Activated CD4-positive, alpha-beta T cell treated with anti-CD3 and anti-CD28 coated beads, Interleukin-2, amount 10 ng/mL, durations not matched to agents 7 days and 5 days (primary cell): ENCODE measurements at places on chromosomes 11 and 22. TPM values are rescaled to one million over a fixed set of nuclear protein-coding genes. Genes with fewer than 3 reads are reported as not detected.

CST6 gene
- total RNA-seq, result not detected

SMTNL1 gene
- not detected for total RNA-seq

CSKMT gene
- 18.2 TPM for total RNA-seq

BBOX1 gene
- total RNA-seq, result not detected

KCNA4 gene
- not detected for total RNA-seq

DNA sequence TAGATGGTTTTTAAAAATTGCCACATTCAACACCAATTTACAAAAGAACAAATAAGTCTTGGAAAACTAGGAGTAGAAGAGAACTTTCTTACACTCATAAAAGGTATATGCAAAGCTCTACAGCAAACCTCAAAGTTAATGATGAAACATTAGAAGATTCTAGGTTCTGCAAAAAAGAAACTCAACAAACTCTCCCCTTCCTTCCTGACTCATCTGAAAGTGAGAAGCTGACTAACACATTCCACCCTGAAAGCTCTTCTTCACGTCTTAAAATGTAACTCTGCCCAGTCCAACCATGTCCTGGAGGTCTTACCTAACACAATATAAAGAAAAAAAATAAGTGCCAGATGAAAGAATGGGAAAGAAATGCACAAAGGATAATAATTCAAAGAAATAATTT, 218.9 kb upstream of the ISX start:
- DNase-seq, result no peak
- H3K4me1 ChIP-seq, result no peaks in the 10 kb centered on the region
- no peak overlapping the region for H3K4me3 ChIP-seq
- H3K27me3 ChIP-seq, result no peaks in the 10 kb centered on the region
- no peaks in the 10 kb centered on the region for H3K36me3 ChIP-seq

DNA sequence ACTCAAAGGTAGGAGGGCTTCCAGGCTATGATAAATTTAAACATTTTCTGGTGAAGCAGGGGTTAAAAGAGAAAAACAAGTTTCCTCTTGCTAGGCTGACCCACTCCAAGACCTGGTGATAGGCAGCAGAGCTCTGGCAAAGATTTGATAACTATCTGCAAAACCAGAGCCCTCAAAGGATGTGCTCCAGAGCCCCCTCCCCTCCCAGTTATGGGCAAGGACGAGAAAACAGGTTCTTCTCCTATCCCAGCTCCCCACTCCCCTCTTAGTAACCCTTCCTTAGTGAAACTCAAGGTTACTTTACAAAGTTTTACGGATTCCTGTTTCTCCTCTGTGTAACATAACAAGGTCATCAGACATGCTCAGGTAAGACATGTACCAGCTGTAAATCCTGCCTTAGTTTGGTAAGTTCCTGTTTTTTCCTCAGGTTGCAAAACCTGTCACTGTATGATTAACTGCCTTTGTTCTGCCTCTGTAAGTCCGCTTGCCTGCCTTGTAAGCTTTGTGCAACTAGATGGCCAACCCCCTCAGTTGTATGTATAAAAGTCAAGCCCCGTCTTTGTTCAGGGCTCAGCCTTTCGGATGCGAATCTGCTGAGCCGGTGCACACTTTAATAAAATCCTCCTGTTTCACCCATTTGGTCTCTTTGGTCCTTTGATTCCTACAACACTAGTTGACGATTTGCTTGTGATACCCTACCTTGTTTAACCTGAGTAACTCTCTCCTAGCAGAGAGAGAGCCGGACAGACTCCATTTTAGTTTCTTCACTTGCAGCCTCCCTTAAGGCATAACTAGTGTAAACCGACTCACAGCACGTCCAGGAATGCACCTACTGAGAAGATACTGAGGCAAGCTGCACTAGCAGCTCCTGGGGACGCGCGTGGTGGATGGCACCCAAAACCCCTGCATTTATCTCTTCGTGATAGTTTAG, 13.9 kb downstream of the APOBEC3H start:
- H3K36me3 ChIP-seq, result no peaks in the 10 kb centered on the region
- H3K4me1 ChIP-seq, result peaks cover 24% of the 10 kb centered on the region
- H3K27ac ChIP-seq, result no peak overlapping the region
- no peak for DNase-seq
- H3K27me3 ChIP-seq, result peaks cover 4% of the 10 kb centered on the region
- H3K4me3 ChIP-seq, result no peak overlapping the region

GRCh38 chr22:44445731-44446130, 52.3 kb downstream of the RTL6 start:
- no peaks in the 10 kb centered on the region for H3K36me3 ChIP-seq
- H3K4me1 ChIP-seq, result no peaks in the 10 kb centered on the region
- no peak overlapping the region for H3K4me3 ChIP-seq
- H3K27ac ChIP-seq, result no peak overlapping the region
- H3K27me3 ChIP-seq, result no peaks in the 10 kb centered on the region

DNA sequence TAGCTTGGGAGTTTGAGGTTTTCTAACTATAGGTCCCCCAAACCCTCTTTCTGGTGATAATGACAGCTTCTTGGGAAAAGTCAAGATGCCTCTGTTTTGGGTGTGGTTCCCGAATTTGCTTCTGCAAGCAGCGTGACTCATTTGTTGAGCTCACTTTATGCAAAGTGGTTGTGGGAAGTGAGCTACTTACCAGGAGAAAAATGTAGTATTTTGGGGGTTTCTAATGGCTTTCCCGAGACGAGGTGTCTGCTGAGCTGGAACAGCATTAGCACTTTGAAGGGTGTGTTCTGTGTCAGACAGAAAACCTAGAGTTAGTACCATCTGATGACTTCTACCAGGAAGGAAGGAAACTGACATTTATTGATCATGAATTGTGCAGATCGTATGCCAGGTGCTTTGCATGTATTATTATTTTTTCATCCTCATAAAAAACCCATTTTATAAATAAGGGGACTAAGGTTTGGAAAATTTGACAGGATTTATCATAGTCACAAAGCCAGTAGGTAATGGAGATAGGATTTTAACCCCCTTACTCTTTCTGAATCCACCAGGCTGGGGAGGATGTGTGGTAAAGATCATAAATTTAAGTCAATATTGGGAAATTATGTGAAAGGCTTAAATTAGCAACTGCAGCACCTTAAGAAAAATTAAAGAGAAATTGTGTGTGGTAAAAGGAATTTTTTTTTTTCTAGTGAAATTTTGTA, 108.8 kb upstream of the CD44 start:
- peak overlapping the region; percentile 26 for H3K4me3 ChIP-seq
- peaks cover 30% of the 10 kb centered on the region for H3K36me3 ChIP-seq
- H3K27me3 ChIP-seq, result peaks cover 2% of the 10 kb centered on the region
- H3K4me1 ChIP-seq, result peaks cover 47% of the 10 kb centered on the region
- peak overlapping the region; percentile 78 for H3K27ac ChIP-seq

- peak overlapping the region; percentile 25 for H3K27ac ChIP-seq
- no peaks in the 10 kb centered on the region for H3K36me3 ChIP-seq
- peaks cover 18% of the 10 kb centered on the region for H3K27me3 ChIP-seq
- no peak overlapping the region for H3K4me3 ChIP-seq
Measured at GRCh38 chr11:73314117-73314961, 6.3 kb downstream of the ARHGEF17 start.

- H3K4me1 ChIP-seq, result peaks cover 16% of the 10 kb centered on the region
- no peak overlapping the region for H3K4me3 ChIP-seq
- H3K36me3 ChIP-seq, result peaks cover 1% of the 10 kb centered on the region
- no peak overlapping the region for H3K27ac ChIP-seq
Measured at GRCh38 chr11:128678024-128678423, 15.8 kb upstream of the FLI1 start.

- H3K36me3 ChIP-seq, result no peaks in the 10 kb centered on the region
- no peak overlapping the region for H3K4me3 ChIP-seq
- no peak for DNase-seq
- no peaks in the 10 kb centered on the region for H3K27me3 ChIP-seq
- no peaks in the 10 kb centered on the region for H3K4me1 ChIP-seq
Measured at GRCh38 chr11:26572770-26573402, 823 bp upstream of the MUC15 start.

DNA sequence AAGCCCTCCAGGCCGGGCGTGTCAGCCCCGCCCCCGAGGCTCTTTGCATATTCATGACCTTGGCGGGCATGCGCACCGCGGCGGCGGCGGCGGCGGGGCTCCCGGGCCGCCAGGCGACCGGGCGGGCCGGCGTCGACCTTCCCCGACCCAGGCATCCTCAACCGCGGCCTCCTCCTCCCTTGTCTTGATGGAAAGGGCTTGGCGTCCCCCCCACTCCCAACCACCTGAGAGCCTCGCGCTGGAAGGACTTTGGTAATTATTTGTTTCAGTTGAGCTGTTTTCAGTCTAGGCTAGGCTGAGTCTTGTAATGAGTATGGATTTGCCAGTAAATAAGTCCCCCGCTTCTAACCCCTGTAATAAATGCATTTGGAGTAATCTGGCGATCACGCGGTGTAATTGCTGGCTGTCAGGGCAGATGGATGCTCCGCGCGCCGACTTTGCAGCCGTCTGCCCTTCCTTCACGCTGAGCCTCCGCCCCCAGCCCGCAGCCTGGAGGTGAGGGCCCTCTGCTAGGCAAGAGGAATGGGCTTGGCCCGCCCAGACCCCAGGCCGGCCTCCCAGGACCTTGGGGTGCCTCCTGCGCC, 25.2 kb downstream of the FLRT1 start:
- DNase-seq, result peak; percentile 62
- H3K36me3 ChIP-seq, result no peaks in the 10 kb centered on the region
- peaks cover 15% of the 10 kb centered on the region for H3K27me3 ChIP-seq
- H3K27ac ChIP-seq, result no peak overlapping the region

DNA sequence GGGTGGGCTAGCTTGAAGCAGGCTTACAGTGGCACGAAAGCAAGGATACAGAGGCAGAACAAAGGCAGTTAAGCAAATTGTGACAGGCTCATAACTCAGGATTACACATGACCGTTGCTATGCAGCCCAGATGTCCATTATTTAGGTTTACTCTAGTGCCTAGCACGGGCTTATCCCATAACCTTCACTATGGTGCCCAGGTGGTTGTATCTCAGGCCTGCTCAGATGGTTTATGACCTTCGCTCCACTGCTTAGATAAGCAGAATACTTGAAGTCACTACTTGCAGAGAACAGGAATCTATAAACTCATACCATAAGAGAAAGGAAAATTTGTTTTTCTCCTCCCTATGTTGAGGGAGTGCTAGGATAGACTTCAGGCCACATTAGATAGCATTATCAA, 9.0 kb downstream of the OR6M1 start:
- peaks cover 2% of the 10 kb centered on the region for H3K27me3 ChIP-seq
- no peak overlapping the region for H3K27ac ChIP-seq
